ENCODE measurements at places on chromosomes 12 and 14.

- no peak for DNase-seq
These were observed 521 bp upstream of the PCED1B start for GRCh38 chr12:47078733-47079467.

GRCh38 chr12:107304588-107305532 lies 211.5 kb upstream of the CRY1 start:
- DNase-seq: no peak

- no peak for DNase-seq
These were observed 146.5 kb downstream of the SRGAP1 start for GRCh38 chr12:63990828-63991547.

DNA sequence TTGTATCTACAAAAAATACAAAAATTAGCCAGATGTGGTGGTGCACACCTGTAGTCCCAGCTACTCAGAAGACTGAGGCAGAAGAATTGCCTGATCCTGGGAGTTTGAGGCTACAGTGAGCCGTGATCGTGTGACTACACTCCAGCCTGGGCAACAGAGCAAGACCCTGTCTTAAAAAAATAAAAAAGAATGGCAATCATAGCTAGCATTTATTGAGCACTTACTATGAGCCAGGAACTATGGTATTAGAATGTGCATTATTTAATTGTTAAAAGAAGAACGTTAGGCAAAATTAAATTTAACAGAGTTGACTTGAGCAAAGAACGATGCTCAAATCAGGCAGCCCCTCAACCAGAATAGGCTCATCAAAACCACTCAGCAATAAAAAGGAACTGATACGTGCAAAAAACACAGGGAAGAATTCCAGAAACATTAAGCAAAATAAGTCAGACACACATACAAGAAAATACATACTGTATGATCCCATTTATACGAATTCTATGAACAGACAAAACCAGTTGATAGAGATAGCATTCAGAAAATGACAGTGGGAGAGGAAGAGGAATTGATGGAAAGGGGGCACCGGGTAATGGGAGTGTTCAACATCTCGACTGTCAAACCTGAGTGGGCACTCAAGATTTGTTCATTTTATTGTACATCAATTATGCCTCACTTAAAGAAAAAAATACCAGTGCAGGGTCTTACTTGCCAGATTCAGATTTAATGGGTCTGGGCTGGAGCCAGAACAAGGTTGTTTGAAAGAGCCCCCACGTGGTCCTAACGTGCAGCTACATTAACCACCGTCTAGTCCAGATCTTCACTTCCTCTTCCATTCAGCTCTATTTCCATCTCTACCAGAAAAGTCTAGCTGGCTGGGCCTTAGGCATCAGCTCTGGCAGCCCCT lies 8.0 kb downstream of the SCNN1A start:
- DNase-seq: no peak
